ENCODE measurements at places on chromosomes 5 and 9.
A peak's percentile ranks its signal among the peaks of the same experiment; 100 is the strongest.

GRCh38 chr5:56589481-56589860 is 225.9 kb upstream of the MAP3K1 start:
- DNase-seq: no peak

- DNase-seq: no peak
Observed at GRCh38 chr5:112226215-112226614, 192.9 kb downstream of the EPB41L4A start.

GRCh38 chr9:124281931-124282371 is 24.2 kb downstream of the NEK6 start:
- DNase-seq: no peak

- peak; percentile 55 for DNase-seq
Observed at GRCh38 chr5:36526537-36526936, 79.9 kb upstream of the SLC1A3 start.

DNA sequence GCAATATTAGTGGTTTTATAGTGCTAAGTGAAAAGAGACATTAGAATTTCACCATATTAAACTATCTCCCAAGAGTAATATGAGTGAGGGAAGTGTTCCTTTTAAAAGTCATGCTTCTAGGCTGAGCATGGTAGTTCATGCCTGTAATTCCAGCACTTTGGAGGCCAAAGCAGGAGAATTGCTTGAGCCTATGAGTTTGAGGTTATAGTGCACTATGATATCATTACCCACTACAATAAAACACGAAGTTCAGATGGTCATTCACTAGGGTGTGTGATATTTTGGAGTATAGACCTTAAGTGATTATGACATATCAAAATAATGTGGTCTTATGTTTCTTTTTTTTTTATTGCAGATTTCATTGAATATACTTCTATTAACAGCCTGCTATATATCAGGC is 6.7 kb downstream of the KIF2A start:
- DNase-seq: no peak

DNA sequence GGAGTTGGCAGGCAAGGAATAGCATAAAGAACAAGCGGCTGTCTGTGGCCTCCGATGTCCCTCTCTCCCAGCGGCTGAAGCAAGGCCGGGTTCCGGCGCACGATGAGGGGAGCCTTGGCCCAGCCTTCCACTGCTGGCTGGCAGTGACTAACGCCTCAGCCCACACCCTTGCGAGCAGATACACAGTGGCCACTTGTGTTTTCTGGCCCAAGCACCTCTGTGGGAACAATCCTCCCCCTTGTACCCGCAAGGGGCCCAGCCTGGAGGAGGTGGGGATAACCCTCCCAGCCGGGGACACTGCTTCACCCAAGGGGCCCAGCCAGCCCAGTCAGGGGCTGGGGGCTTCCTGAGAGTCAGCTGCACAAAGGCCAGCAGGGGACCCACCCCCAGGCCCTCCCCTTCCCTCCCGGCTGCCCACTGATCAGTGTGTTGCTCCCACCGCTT is 23.2 kb downstream of the STK10 start:
- DNase-seq: no peak

- no peak for DNase-seq
Observed at GRCh38 chr5:139190125-139190524, 8.0 kb downstream of the SIL1 start.

GRCh38 chr5:150659360-150660107 is 1.5 kb upstream of the MYOZ3 start:
- no peak for DNase-seq

GRCh38 chr9:89732295-89732938 is 127.6 kb downstream of the GADD45G start:
- peak; percentile 30 for DNase-seq

GRCh38 chr9:91426123-91426745 is 2.6 kb upstream of the NFIL3 start:
- DNase-seq: no peak

DNA sequence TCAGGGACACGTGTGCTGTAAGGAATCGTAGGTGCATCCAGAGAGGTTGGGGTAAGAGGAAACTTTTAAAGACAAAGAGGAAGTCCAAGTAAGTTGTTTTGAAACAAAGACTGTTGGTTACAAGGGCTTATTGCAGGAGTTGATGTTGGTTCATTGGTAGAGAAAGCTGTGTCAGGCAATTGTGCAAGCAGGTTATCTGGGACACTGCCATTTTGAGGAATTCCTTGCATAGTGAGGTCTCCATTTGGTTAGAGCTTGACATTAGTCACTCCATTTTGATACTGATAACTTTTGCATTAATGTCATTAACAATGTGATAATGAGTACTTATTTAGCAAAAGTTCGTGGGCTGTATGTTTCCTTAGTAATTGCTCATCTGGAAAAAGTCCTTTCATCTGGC is 24.9 kb downstream of the CNOT6 start:
- DNase-seq: no peak

DNA sequence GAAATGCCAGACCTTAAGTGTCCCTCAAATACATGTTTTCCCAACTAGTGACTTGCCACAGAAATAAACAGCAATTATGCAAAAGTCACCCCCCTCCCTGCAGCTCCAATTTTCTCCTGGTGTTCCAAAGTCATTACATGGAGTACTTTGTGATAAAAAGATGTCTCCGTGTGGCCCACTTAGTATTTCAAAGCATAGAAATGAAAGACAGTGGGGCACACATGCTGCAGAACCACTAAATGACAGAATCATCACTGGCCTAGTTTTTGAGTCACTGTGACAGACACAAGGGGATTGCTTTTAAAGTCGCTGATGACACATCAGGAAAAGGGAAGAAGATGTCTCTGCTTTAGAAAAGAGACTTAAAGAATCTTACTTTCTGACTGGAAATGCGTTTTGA is 323.4 kb downstream of the PSAT1 start:
- no peak for DNase-seq

DNA sequence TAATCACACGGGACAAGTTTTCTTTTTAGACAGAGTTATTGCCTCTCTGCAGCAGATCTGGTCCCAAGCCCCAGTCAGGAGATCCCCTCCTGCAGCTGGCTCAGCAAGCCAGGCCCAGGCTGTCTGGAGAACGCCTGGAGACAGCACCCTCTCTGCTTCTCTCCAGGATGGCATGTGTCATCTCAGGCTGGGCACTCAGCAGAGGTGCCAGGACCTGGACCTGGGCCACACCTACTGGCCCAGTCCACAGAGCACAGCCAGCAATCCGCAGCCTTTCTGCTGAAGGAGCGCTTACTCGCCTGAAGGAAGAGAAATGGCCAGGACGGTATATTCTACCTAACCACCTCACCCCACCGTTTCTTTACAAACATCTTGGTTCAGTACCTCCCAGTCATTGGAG is 4.7 kb upstream of the TBC1D9B start:
- no peak for DNase-seq

DNA sequence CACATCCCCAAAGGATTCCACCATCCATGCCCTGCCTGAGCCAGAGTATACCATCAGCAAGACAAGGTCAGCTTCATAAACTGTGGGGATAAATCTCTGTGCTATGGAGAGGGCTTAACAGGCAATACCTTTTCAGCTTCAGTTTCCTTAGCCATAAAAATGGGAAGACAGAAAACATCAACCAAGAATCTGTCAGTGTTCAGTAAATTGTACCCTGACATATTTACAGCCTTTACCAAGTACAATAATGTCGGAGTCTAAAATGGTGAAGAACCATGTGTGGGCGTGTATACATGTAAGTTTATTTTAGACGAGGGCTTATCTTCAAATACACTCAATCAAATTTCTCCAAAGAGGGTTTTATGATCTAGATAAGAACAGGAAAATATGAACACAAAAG is 94.7 kb downstream of the ELAVL2 start:
- no peak for DNase-seq

GRCh38 chr5:134130239-134130945 is 15.9 kb downstream of the TCF7 start:
- DNase-seq: no peak

DNA sequence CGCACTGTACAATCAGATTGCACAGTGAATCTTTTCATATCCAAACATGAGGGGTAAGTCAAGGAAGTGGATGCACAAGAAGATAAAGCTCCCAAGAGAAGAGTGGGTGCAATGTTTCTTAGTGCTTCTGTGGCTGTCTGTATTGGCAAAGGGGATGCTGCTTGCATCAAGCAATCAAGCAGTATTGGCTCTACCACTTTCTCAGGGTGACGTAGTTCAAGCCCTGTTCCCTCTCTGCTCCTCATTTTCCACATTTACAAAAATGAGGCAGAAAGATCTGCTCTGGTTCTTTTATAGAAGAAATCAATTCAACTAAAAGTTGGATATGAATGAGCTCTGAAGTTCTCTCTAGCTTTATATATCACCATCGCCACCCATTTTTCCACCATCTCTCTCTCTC is 2.3 kb downstream of the TNFSF8 start:
- DNase-seq: no peak

DNA sequence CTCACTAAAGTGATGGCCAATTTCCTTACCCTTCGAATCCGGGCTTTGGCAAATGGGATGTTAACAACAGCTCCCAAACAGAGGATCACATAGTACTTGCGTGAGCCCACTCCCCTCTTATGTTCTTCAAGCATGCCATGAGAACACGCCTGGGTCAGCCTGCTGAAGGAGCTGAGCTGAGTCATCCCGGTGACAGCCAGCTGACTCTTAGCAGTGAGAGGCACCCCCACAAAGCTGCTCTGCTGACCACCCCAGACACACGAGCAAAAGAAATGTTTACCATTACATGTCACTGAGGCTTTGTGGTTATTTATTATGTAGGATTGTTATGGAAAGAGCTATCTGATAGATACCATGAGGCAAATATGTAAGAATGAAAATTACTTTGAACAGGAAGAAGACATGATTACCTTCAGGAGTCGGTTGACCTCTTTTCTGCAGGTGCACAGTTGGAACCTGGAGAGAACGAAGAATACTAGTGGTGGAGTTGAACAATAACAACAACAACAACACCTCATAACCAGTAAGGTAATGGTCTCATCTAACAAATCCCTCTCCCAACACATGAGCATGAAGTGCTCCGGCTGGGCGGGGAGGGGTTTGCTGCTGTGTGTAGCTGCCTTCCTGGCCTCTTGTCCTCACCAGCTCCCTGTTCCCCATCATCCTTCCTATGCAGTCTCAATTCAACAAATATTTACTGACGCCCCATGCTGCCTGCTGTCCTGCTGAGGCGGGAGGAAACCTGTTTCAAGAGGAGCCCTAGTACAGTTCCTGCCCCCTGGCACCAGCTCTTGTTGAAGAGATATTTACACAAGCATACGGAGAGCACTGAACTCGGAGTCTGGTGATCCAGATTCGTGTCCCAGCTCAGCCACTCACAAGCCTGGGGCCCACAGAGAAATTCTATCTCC is 69.4 kb upstream of the LHFPL2 start:
- no peak for DNase-seq

DNA sequence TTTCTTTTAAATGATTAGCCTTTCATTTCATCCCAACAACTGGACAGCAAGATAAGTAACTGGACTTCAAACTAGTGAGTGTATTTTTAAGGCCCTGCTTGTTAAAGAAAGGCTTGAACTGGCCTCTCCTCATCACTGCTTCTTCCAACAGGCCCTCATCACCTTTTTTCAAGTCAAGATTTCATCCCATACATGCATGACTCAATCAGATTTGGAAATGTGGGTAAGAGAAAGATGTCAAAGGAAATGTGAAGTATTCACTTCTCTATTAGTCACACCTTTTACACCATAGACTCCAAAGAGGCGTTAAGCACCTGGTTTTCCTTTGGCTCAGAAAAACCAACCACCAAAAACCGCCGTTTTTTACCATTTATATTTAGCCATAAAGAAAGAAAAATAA is 4.9 kb downstream of the NR4A3 start:
- no peak for DNase-seq

DNA sequence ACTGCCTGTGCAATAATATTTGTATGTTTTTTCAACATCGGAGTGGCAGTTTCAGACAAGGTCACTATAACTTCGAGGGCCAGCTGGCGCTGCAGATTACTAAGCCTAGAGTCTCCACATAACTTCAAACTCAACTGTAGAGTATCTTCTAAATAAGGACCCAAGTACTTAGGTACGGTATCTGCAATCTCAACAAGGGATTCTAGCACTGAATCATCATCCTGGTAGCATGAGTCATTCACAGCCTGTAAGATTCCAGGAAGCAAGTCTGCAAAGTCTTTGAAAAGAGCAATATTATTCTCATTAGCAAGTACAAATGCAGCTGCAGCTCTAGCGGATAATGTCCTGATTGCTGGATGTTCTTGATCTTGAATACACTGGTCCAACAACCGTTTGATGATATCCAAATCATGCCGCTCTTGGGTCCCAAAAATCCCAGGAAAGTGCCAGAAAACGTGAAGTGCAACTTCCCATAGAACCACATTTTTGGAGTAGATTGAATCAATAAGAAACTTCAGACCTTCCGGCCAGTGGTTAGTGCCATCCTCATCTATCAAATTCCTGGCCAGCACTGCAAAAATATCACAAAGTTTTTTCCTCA is 654 bp downstream of the RANBP6 start:
- DNase-seq: peak; percentile 61

- peak; percentile 85 for DNase-seq
Observed at GRCh38 chr5:137310051-137310730, 188.9 kb downstream of the SPOCK1 start.

DNA sequence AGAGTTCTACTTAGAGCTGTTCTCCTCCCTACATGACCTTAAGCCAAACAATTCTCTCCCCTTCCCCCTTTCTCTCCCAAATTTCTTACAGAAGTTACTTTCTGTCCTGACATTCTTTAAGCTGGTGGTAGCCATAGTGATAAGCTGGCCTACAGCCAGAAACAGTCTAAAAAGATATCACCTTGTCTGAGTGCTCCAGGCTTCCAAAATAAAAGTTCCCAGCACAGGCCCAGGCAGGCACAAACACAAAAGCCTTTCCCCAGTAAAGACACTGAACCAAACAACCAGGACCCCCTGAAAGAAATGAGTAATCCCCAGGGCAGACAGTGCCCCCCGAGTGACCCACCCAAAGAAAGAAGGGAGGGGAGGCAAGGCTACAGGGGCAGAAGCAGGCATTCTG is 19.2 kb downstream of the SIL1 start:
- DNase-seq: peak; percentile 54

DNA sequence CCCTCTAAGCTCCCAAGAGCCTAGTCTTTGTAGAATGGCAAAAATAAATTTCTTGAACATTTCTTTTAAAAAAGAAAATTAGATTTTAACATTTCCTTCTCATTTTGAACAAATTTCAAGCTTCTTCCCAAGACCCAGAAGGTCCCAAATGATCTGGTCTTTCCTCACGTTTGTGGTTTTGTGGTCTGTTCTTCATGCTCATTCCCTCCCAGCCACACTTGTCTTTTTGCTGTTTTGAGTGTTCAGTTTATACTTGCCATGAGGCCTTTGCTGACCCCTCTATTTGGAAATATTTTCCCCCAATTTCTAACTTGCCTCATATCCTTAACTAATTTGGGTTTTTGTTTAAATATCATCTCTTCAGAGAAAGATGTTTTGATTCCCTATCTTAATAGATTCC is 133.4 kb upstream of the PAPPA start:
- DNase-seq: no peak

DNA sequence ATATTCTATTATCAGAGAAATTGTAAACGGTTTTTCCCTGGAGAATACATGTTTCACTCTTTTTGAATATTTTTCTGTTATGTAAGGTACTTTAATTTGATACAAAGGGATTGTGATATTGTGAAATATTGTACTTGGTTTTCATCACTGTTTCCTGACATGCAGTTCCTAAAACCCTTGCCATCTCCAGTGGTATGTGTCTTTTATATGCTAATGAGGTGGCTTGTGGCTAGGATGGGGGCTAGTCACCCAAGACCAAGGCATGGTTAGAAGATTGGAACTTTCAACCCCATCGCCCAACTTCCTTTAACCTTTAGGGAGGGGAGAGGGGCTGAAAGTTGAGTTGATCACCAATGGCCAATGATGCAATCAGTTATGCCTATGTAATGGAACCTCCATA is 160.6 kb downstream of the TAF11L14 start:
- no peak for DNase-seq

- peak; percentile 38 for DNase-seq
Observed at GRCh38 chr5:69502367-69502766, 9.8 kb downstream of the OCLN start.

- DNase-seq: peak; percentile 33
Observed at GRCh38 chr9:112421771-112422222, 41.9 kb downstream of the HSDL2 start.
